ENCODE measurements at places on chromosomes 5 and 9.

DNA sequence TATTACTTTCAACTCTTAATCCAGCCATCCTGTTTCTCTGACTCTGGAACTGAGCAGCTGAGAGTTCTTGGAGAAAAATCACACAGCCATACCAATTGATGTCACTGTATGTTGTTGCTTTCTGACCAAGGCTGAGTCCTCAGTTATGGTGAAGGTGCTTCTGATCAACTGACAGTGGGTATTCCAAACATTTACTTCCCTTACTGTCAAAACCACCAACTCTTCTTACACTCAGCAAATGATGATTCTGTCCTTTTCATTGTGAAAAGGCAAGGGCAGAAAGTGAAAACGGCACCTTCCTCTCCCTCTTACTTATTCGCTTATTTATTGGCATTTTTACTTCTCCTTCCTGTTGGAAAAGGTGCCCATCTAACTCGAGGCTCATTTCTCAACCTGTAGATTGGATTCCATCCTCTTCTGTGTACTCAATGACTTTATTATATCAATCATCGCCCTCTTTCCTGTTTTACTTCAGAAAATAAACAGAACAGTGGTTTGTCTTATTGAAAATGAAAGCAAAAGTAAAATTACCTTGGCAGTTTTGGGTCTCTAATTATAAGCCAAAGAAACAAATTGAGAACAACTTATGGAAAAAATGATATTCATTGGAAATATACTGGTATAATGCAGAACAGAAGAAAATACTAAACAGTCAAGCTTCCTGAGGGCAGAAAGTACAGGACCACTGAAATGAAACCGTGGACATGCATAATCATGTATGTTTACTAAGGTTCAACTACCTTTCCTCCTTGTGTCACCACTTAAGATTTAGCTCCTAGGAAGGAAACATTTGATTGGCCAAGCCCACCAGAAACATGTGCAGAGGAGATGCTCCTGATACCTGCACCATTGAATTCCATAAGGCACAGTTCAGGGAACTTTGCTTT, 104.5 kb upstream of the CHD1 start:
- no peak for DNase-seq

DNA sequence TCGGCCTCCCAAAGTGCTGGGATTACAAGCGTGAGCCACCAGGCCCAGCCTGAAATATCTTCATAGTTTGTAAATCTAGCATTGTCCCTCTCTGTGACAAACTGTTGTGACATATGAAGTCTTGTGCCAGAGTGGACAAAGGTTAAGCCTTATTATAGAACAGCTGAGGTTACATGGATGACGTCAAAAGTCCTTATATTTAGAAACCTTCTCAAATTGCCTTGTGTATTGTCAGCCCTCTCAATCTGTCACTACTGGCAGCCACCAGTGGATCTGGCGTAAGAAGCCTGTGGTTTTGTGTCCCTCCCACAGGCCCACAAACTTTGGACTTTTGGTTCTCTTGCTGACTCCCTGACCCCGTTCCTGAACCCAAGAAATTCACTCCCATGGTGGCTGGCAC, 79.4 kb upstream of the CCDC112 start:
- no peak for DNase-seq

DNA sequence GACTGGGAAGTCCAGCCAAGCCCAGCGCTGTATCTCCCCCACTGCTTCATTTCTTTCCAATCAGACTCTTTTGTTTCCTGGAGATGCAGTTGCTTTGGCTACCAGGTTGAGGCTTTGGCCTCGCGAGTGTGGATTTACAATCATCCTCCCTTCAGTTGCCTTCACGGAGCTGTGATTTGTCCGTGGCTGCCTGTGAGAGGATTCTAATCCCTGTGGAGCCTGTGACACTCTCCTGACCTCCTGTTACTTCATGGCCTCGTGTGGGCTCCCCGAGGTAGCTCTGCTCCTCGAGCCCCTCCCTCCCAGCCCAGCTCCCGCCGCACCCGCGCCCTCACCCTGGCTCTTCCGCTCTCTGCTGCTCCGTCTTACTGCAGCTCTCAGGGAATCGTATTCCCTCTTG, 107.2 kb upstream of the STC2 start:
- DNase-seq, result no peak

DNA sequence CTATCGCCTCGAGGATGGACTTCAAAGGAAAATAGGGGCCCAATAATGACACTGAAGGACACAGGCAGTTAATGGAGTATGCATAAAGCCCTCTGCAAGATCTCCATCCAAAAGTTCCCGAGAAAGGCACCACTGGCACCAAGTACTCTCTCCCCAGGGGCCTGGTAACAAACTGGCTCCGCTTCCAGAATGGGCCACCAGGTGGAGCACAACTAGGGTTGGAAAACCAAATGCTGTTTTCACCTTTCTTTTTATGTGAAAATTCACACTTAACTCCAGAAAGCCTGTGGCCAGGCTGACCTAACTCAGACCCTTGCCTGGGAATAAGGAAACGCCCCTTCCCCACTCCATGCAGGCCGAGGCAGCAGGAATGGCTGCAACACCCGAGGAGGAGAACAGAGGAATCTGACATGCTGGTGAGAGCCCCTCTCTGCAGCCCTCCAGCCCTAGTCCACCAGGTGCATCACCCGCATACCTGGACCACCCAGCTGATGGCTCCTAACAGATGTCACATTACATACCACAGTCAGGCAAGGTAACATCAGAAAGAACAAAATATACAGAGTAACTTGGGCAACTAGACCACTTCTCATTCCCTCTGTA, 42.8 kb downstream of the CAMSAP1 start:
- DNase-seq, result no peak

DNA sequence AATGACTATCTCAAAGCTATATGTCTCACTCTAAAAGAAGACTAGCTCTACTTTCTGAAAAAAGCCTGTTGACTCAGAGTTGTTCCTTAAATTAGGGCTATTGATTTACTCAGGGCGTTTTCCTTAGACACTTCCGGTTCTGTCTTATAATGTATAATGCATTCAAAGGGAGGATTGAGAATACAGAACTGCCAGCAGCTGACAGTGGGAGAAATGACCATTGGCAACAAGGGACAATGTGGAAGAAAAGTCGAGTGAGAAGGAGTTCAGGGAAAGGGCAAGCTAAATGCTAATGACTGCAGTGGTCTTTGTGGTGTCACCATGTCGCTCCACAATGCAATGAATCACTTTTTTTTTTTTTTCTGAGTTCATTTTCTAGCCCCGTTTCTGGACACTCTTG, 65.7 kb upstream of the ANKH start:
- no peak for DNase-seq

- no peak for DNase-seq
Observed at GRCh38 chr5:168699002-168699401, 119.8 kb upstream of the PANK3 start.

DNA sequence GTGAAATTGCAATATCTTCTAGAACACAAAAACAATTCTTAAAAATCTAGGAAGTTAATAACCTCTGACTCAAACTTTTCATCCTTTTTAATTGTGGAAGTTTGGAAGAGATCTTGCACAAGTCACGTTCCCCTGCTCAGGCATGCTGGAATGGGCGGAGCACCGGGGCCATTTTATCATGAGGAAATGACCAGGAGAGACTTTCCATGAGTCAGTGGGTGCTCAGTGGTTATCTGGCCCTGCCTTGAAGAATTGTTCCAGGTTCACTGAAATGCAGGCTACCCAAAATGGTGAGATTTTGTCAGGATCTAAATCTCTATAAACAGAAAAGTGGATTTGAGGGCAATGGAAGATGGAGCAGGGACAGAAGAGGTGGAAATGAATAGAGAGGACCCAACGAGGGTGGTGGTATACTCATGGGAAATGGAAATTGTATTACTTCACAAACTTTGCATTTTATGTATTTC, 61.2 kb downstream of the FYB1 start:
- DNase-seq, result no peak

- DNase-seq, result no peak
Observed at GRCh38 chr5:88396000-88396535, 127.4 kb upstream of the TMEM161B start.

DNA sequence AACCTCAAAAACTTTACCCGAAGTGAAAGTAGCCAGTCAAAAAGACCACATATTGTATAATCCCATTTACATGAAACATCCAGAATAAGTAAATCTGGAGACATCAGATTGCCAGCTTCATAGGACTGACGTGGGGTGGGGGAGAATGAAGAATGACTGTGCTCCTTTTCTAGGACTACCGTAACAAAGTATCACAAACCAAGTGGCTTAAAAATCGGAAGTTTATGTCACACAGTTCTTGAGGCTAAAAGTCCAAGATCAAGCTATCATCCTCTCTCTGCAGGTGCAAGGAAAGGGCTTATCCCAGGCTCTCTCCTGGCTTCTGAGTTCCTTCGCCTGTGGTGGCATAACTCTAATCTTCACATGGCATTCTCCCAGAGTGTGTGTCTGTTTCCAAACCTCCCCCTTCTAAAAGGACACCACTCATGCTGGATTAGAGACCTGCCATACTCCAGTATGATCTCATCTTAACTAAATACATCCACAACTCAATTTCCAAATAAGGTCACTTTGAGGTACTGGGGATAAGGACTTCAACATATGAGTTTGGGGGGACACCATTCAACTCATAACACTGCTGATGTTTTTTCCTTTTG, 25.5 kb downstream of the ADAM19 start:
- no peak for DNase-seq

GRCh38 chr5:125401724-125402622, 655.5 kb upstream of the ZNF608 start:
- no peak for DNase-seq

- no peak for DNase-seq
Observed at GRCh38 chr5:89281766-89282553, 399.0 kb upstream of the MEF2C start.

DNA sequence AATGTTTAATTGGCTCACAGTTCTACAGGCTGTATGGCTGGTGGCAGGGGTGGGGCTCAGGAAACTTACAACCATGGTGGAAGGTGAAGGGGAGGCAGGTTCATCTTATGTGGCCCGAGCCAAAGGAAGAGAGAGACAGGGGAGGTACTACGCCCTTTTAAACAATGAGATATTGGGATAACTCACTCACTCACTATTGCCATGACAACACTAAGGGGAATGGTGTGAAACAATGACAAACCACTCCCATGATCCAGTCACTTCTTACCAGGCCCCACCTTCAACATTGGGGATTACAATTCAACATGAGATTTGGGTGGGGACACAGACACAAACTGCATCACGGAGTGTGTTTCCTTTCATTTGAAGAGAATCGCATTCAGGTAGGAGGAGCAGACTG, 220.9 kb downstream of the GADD45G start:
- DNase-seq, result no peak

DNA sequence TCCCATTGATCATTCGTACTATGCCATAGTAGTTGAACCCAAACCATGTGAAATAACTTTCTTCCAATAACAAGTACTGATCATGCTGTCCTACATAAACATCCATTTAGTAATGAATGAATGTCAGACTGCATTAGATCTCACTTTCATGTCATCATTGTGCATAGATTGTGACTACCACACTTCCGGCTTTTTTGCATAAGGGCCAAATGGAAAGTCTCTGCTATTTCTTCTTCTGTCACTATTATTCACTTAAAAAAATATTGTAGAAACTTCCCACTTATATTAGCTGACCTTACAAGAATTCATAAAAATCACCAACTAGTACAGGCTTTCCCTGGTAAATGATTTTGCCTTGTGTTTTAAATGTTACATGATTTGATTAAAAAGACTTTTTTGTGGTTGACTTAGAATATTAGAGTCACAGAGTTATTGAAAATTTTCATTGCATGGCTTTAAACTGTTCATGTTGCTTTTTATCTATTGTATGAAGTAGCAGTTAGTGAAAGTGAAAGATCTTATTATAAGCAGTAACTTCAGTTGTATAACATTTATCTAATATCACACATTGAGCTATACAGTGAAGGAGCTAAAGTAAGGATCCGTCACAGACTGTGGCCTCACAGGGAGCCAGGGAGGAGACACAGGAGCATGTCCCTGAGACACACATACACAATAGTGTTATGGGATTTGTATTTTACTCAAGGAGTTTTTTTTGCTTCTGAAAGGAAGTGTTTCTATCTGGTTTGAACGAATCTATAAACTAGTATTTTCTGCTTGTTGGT, 33.9 kb downstream of the LMNB1 start:
- no peak for DNase-seq

- no peak for DNase-seq
Observed at GRCh38 chr5:142222866-142223558, 101.8 kb downstream of the SPRY4 start.

GRCh38 chr5:106530150-106530549, 1140.6 kb downstream of the EFNA5 start:
- DNase-seq, result no peak

- DNase-seq, result no peak
Observed at GRCh38 chr5:156149213-156149612, 177.8 kb upstream of the SGCD start.

DNA sequence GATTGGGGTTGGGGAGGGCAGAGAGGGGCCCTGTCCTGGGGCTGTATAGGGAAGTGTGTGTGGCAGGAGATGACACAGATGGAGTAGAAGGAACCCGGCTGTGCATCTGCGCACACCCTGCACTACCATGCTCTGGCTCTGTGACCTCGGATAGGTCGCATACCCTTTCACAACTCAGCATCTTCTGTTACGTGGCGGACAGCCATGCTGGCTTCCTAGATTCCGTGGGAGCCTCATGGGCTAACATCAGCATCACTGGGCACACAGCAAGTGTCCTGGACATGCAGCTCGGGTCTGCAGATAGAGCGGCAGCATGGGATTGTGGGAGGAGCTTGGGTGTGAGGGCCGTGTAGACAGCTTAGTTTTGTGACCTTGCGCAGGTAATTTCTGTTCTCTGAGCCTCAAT, 9.2 kb downstream of the ARPC5L start:
- no peak for DNase-seq

- DNase-seq, result no peak
Observed at GRCh38 chr5:75465480-75465879, 45.9 kb downstream of the CERT1 start.

- no peak for DNase-seq
Observed at GRCh38 chr9:112853882-112854585, 36.6 kb downstream of the SLC46A2 start.

DNA sequence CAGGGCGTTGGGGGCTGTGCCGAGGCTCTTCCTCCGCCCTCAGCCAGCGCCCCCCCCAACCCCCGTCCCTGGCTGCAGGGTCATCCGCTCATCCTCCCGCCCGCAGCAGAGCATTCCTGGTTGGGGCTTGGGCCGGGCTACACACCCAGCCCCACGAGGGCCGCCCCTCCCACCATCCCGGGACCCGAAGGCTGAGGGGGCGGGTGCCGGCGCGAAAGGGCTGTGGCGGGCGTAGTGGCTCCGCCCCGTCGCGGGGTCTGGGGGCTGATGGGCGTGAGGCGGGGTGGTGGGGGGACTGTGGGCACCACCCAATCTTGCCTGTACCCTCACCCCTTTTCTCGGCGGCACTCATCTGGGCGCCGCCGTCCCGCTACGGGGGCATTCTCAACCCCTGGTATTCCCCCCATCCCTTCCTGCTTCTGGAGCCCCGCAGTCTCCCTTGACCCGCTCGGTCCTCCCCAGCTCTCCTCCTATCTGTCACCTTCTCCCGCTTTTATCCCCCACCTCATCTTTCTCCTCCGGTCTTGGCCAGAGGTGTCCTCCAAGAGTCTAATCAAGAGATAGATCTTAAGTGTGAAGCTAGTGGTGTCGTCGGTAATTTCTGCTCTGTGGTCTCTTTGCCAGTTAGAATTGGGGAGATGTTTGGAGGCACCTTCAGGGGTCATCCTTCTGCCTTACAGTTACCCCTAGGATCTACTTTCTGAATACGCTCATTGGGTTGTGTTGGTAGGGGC, 1.6 kb downstream of the FER start:
- DNase-seq, result no peak
